ENCODE measurements at places on chromosomes 13 and 19. TPM values are rescaled to one million over a fixed set of nuclear protein-coding genes. Genes with fewer than 3 reads are reported as not detected.

Gene MCF2L
- 23.9 TPM for total RNA-seq

DNA sequence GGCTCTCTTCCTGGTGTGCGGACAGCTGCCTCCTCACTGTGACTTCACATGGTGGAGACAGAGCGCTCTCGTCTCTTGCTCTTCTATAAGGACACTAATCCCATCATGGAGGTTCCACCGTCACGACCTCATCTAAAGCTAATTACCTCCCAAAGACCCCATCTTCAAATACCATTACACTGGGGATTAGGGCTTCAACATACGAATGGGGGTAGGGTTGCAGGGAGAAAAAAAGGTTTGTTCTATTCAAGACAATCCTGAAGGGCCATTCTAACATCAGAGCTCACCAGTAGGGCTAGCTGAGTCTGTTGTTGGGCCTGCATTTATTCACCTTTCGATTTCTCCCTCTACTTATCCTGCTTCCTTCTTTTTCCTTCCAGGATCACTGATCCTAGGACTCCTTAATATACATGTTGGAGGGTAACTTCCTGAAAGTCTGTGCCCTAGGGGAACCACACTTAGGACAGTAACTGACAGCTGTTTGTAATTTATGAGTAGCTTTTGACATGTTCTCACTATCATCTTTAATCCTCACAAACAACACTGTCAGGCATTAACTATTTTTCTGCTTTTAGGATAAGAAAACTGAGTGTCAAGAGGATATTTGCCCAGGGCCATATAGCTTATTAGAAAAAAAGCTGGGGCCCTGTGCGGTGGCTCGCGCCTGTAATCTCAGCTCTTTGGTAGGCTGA lies 18.8 kb upstream of the GTF2F2 start:
- DNase-seq, result no peak

Gene KIR3DL1
- total RNA-seq, result not detected

DNA sequence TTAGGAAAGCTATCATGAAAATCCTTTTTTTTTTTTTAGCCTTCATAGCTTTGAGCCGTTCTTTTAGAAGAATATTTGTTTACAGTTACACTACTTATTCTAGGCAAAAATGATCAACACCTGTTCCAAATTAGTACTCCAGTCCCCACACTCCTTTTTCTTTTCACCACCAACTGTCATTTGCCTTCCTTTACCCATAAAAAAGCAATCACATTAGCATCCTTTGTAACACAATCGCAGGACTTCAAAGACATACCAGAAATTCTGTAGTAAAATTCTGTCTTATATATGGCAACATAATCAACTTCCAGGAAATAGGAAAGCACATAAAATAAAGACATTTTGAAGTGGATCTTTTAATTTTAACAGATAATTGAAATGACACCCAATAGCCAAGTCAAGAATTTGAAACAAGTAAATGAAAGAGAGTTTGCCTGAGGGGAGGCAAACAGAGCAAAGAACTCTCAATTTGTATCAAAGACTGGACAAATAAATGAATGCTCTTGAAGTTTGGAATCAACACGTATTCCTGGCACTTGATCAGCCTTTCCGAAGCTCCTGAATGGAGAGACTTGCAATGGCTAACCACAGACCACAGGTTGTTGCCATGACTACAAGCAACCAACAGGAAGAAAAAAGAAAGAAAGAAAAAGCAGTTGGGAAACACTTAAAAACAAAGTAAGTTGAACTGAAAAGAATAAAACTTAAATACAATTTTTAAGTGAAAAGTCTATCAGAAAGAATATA lies 206.8 kb downstream of the PCDH9 start:
- no peak for DNase-seq

GRCh38 chr13:112150352-112150751 lies 83.4 kb downstream of the SOX1 start:
- DNase-seq, result no peak

Gene STAP2
- 25.5 TPM for total RNA-seq

- DNase-seq, result no peak
These were observed 16.2 kb upstream of the TNFRSF19 start for GRCh38 chr13:23554000-23554399.

- no peak for DNase-seq
These were observed 2.3 kb upstream of the ILF3 start for GRCh38 chr19:10651851-10652250.

- no peak for DNase-seq
These were observed 31.6 kb downstream of the WDR87 start for GRCh38 chr19:37874784-37875183.

DNA sequence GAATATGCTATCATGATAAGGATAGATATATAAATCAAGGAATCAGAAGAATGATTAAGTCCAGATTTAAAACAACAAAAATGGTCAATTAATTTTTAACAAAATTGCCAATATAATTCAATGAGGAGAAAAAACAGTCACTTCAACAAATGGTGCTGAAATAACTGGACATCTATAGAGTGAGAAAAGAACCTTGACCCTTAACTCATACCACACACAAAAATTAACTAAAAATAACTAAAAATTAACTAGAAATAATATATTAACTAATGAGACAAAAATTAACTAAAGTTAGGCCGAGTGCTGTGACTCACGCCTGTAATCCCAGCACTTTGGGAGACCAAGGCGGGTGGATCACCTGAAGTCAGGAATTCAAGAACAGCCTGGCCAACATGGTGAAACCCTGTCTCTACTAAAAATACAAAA lies 9.5 kb downstream of the LGALS7 start:
- DNase-seq, result no peak

Gene RGS9BP
- total RNA-seq, result 0.89 TPM

All from skin of body (tissue), 3 donors.